Activated effector memory CD4-positive, alpha-beta T cell treated with Interleukin-2 at 50 U/mL for 16 hours (primary cell): ENCODE measurements at places on chromosomes 5 and 9.

- DNase-seq, result no peak
Measured at GRCh38 chr5:80554646-80555045, 15.4 kb downstream of the ANKRD34B start.

GRCh38 chr5:172071309-172071875, 65.0 kb upstream of the FBXW11 start:
- DNase-seq, result no peak

- no peak for DNase-seq
Measured at GRCh38 chr9:126701813-126702140, 88.0 kb downstream of the LMX1B start.

- DNase-seq, result no peak
Measured at GRCh38 chr9:23707249-23707648, 118.8 kb downstream of the ELAVL2 start.

DNA sequence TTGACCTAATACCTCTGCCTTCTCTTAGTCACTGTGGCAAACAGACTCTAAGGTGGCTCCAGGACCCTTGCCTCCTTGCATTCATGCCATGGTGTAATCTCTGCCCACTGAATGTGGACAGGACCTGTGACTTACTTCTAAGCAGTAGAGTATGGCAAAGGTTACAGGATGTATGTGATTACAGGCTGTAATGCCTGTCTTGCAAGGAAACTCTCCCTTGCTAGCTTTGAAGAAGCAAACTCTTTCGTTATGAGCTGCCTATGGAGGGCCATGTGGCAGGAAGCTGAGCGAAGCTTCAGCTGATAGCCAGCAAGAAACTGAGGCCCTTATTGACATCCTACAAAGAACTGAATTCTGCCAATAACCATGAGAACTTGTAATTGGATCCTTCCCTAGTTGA, 103.3 kb upstream of the HMHB1 start:
- DNase-seq, result no peak
